ENCODE measurements at places on chromosomes 1 and 21. TPM values are rescaled to one million over a fixed set of nuclear protein-coding genes. Genes with fewer than 3 reads are reported as not detected.

The FCGR3B gene
- total RNA-seq, result not detected

The LAX1 gene
- total RNA-seq, result not detected

The OR2T35 gene
- total RNA-seq, result not detected

The OVAAL gene
- not detected for total RNA-seq

The PRAMEF9 gene
- not detected for total RNA-seq

The CFH gene
- 3.5 TPM for total RNA-seq

The HFM1 gene
- total RNA-seq, result 1.5 TPM

The WNT4 gene
- total RNA-seq, result not detected

The NUP210L gene
- under 0.01 TPM for total RNA-seq

The OR14K1 gene
- not detected for total RNA-seq

The SPRR1A gene
- not detected for total RNA-seq

The SNAPIN gene
- 53.6 TPM for total RNA-seq

The POLR3GL gene
- total RNA-seq, result 9.7 TPM

The IGSF3 gene
- total RNA-seq, result 70.9 TPM

The KIF17 gene
- total RNA-seq, result 0.33 TPM

The TFF2 gene
- total RNA-seq, result not detected

The CYP4Z1 gene
- total RNA-seq, result not detected

The SUSD4 gene
- not detected for total RNA-seq

The SLC6A17 gene
- 0.69 TPM for total RNA-seq

The TTC24 gene
- not detected for total RNA-seq

The KRTAP7-1 gene
- not detected for total RNA-seq

The KHDC4 gene
- total RNA-seq, result 36.0 TPM

The C2CD4D gene
- total RNA-seq, result 0.36 TPM

The CCDC17 gene
- 2.2 TPM for total RNA-seq

The LRRC71 gene
- not detected for total RNA-seq

The ATP6V1G3 gene
- not detected for total RNA-seq

The MYBPH gene
- total RNA-seq, result not detected

The RGS8 gene
- not detected for total RNA-seq
